ENCODE measurements at places on chromosomes 1 and 21.

DNA sequence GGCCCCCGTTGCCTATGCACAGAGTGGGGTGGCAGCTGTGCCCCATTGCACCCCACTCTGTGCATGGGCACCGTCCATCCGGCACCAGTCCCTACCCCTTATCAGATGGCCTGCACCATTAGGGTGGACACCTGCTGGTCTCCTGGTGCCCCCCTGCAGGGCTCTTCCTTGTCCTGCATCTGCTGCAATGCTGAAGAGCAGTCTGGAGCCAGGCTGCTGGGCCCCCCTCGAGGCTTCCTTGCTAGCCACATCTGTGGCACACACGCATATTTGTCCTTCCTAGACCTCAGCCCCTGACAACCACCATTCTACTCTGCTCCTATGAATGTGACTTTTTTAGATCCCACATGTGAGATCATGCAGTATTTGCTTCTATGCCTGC is 56.4 kb downstream of the COL18A1 start:
- DNase-seq, result no peak

DNA sequence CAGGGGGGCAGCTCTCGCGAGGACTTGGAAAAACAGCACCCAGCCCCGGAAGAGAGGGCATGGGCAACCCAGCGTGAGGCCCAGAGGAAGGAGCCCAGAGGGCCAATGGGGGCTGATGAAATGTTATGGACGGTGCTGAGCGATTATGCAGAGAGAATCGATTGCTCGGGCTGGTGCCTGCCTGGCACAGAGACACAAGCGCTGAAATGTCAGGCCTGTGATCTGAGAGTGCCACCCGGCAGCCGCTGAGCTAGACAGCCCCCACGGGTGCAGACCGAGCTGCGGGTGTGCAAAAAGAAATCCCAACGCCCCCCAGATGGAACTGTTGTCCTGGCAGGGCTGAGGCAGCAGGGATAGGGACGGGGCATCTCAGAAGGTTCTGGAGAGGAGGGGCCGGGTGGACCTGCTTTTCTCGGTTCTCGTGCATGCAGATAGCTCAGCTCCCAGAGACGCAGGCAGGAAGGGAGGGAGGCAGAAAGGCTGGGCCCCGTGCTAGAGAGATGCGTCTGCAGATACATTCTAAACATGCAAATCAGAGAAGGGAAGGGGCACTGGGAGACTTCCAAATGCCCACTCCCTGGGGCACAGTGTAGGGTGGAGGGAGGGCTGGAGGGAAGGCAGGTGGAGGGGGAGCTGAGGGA is 41.5 kb downstream of the TAS1R2 start:
- DNase-seq, result no peak

DNA sequence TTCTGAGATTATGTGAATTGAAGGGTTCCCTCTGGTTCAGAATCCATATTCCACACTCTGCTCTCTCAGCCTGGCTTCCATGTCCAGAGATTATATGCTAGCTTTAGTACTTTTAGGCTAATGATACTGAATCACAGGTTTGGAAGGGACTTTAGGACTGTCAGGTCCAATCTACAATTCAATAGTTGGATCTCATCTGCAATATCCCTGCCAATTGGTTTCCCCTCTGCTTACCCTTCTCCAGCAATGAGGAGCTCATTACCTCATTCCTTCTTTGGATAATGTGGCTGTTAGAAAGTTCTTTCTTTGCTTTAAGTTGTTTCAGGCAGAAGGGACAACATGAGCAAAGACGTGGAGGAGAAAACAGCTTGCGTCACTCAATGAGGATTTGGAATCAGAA is 245.3 kb downstream of the PLPP3 start:
- DNase-seq, result no peak

GRCh38 chr21:40792691-40793456 is 54.1 kb downstream of the DSCAM start:
- no peak for DNase-seq

DNA sequence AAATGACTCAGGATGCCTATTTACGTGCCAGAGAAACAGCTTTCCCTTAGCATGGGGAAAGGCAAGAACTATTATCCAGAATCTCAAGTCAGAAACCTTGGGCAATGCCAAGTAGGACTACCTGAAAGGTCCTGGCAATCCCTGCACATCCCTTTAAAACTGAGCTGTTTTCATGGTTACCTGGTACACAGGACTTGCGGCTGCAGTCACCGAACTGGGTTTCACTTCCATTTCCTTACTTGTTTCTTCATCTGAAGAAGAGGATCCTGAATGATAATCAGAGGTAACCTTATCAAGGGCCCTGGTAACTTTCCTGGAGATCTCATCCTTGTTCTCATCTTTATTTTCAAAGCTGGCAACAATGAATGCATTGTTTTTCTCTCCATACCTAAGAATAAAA is 14.3 kb downstream of the BTG3 start:
- no peak for DNase-seq
